KG1 (cell line): ENCODE measurements at places on chromosomes 3 and 15.
A peak's percentile ranks its signal among the peaks of the same experiment; 100 is the strongest.

GRCh38 chr3:194327218-194328052 lies 23.7 kb downstream of the CPN2 start:
- DNase-seq, result no peak

DNA sequence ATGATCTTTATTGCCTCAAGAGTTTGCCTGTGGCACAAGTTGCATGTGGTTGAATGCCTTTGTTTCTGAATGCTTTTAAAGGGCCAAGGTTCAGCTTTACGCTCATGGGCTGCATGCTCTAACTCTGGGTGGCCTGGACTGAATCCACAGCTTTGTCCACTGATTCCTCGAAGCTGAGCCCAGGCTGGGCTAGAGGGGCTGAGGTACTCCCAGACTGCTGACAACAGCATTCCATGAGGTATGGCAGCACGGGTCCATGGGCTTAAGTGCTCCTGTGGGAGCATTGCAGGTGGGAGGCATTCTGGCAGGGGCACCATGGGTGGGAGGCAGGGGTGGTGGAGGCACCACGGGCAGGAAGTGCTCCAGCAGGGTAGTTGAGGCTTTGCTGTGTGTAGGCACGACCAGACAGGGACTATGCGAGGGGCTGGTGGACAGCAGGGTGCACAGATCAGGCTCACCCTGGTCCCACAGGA lies 61.6 kb downstream of the GLCE start:
- DNase-seq, result no peak

DNA sequence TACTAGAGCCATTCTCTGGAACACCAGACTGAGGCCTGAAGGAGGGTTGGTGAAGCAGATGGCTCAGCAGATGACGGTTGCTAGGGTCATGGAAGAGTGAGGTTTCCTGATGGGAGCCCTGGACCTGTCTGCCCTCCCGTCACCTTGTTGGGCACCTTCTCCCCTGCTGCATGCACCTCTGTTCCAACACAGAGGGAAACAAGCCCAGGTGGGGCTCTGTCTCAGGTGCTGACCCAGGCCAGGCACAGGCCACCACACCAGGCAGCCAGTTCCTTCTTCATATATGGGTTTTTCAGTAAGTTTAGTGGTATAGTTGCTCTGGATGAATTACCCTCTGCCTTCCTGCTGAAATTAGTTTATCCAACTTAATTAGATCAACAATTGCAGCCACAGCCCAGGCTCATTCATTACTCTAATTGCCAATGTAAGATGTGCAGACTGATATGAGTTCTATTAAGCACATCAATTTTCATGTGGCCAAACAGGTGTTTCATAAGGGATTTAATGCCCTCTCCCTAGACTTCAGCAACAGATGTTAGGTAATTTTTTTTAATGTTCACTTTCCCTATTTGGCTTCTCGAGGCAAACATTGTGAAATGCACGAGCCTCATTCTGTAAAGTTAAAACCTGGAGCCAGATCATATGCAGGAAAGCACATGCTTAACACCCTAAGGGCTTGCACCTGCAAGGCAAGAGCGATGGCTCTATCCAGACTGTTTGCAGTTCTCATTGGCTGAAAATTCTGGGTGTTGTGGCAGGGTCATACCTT lies 174.8 kb downstream of the CHDH start:
- no peak for DNase-seq

DNA sequence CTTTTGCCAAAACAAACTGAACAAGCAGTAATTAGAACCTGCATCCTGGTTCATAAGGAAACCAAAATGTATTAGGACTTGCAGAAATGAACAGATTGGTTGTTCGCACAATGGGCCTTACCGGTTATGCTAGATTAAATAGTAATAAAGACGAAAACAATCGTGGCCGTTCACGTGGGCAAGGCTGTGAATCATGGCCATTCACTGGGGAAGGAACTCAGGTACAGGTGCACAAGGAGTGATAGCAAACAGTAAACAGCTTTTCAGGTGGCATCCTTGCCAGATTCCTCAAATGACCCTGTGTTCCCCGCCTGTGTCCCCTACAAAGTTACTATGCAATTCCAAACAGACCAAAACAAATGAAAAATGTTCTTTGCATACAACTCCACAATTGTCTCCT lies 8.2 kb downstream of the LRIG1 start:
- DNase-seq, result no peak

- DNase-seq, result no peak
Measured at GRCh38 chr15:93063796-93064690, 25.0 kb downstream of the RGMA start.

GRCh38 chr3:103976931-103977339 lies 1389.8 kb upstream of the ALCAM start:
- no peak for DNase-seq

DNA sequence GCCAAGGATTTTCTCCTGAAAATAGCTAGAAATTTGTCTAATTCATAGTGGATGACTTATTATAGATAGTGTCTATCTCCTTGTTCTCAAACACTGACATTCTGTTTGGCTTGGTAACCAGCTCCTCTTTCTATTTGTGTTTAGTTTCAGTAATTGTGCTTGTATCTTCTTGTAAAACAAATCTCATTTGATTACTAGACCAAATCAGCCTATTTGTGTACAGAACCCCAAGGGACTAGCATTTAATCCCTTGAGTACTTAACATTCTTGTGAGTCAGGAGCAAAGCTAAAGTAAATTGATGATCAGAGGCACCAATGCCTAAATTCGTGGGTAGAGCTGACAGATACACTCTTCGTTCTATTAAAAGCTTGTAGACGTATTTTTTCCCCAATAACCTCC lies 306.5 kb upstream of the SLITRK3 start:
- DNase-seq, result no peak

- DNase-seq, result no peak
Measured at GRCh38 chr3:52568069-52568468, 31.7 kb downstream of the UQCC5 start.

GRCh38 chr15:40263024-40263754 lies 19.7 kb downstream of the ANKRD63 start:
- DNase-seq, result no peak

- no peak for DNase-seq
Measured at GRCh38 chr15:34795267-34796081, at the start of gene ACTC1. ACTC1 (minus strand) TSS chr15:34795549; CDS start chr15:34794808, 741 bp downstream.

DNA sequence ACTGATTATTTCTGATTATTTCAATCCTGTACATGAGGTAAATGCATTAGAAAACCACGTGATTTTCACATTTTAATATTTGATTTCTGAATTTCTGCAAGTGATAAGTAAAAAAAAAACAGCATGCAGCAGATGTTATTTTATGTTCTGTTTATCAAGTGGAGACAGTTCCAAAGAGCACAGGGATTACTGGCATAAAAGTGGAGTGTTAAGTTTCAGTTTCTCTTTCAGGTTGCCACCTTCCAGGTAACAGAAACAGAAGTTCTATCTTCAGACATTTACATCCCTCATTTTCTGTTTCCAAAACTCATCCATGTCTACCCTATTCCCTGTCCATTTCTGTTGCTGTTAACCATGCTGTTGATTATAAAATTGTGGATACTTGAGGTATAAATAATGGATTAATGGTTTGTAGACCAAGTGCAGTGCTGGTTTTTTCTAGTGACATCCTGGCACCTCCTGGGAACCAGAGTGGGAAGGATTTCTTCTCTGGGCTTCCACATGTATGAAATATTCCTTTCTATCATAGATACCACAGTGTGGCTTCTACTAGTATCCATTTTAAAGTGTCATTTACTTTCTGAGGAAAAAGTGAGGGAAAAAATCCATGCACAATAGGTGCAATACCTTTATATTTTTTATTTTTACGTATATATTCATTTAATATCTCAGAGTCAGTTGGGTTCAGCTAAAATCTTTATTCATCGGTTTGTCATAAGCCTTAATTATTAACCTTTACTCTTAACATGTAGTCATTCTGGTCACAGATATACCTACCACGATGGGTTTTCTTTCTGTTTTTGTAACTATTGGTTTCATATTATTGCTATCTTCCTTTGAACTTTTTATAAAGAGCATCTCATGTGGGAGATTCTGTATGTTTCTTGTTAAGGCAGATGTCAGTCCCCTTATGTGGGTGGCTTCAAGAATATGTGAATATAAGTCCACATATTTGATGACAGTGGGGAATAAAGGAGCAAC lies 1010.0 kb downstream of the SQOR start:
- DNase-seq, result no peak

DNA sequence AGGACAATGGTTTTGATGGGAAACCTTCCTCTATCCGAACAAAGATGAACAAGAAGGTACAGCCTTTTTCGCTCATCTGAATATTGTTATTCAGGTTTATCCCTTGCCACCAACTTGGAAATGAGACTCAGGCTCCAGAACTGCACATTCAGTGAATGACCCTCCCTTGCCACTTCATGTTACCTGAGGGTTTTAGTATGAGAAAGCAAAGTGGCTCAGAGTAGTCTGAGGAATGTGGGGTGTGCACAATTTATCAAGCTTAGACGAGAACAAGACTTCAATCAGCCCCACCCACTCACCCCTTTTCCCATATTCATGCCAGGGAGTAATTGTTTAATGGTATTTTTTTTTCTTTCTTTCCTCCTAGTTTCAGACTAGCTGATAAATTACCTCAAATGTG lies 265.3 kb upstream of the POU1F1 start:
- DNase-seq, result no peak

- DNase-seq, result no peak
Measured at GRCh38 chr3:195849322-195850074, 37.8 kb upstream of the MUC4 start.

GRCh38 chr3:106115557-106115956 lies 246.7 kb upstream of the CBLB start:
- DNase-seq, result no peak

DNA sequence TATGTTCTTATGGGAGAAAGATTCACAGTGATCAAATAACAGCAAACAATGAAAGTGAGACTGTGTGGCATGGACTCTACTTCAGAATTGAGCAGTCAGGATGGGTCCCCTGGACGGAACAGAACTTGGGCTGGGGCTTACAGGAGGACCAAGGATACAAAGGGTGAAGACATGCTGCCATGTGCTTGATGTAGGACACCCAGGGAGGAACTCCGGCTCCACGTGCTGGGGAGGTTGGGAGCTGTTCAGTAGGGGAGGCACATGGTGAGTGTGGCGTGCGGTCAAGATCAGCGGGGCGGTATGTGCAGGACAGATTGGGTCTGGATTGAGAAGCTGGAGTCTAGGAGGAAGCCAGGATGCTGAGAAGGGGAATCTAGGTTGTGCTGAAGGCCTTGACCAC lies 32.6 kb downstream of the PPCDC start:
- no peak for DNase-seq

GRCh38 chr3:73018790-73019441 lies 22.3 kb downstream of the PPP4R2 start:
- no peak for DNase-seq

DNA sequence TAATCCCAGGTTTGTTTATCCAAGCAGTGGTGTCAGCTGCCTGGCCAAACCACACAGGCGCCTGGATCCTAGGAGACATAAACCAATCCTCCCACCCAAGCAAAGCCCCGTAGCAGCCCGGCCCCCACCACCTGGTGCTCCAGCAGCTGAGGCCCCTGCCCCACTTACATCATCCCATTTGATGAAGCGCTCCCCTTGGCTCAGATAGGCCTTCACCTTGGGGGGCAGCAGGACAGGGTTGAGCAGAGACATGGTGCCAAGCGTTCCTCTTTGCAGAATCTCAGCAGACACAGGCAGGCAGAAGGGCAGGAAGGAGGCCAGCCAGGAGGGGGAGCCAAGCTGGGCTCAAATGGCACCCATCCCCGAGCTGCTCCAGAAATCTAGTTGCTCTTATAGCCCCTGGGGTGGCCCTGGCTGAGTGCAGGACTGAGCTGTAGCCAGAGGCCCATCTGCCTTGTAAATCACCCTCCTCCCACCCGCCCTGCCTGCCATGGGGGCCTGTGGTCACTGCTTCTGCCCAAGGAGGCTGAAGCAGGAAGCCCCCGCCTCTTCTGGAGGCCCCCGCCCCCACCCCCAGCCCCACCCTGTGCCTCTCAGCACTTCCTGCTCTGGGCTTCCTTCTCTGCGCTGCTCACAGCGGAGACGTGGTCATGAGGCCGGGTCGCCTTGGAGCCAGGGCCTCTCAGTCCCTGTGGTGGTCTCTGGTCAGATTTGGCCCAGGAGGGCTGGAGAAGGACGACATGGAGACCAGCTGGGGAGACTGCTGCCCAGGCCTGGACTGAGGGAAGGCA lies at the start of gene PLCB2:
TSS of gene PLCB2 (minus strand) at position 515 of the 791 bp plus-strand sequence. CDS start at position 252, 263 bp downstream.
- DNase-seq, result peak; percentile 65

DNA sequence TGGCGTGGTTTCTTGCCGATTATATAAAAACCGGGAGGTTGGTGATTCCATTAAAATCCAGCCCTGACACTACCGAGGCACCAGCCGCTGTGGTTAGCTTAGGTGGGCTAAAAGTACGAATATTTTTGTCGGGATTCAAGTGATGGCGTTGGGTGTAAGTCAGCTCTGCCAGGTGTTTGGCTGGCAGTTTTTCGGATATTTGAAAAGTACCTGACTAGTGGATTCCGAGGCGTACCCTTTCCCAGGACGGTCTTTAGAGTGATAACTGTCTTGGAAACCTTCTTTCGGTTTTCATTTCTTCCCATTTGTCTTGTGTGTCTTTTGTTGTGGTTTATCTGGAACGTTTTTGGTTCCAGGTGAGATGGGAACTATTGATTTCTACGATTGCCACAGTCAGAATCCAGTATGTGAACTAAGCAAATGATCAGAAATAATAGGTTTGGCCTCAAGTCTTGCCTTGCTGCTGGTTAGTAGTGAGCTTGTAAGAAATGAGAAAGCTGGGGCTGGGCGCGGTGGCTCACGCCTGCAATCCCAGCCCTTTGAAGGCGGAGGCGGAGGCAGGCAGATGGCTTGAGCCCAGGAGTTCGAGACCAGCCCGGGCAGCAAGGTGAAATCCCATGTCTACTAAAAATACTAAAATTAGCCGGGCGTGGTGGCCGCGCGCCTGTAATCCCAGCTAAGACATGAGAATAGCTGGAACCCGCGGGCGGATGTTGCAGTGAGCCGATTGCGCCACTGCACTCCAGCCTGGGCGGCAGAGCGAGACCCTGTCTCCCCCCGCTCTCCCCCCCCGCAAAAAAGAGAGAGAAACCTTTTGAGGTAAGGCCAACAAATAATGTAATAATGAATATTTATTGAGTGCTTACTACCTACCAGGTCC lies 1.4 kb downstream of the FYTTD1 start:
- DNase-seq, result peak; percentile 33

- no peak for DNase-seq
Measured at GRCh38 chr3:24278543-24278942, 216.1 kb downstream of the THRB start.

GRCh38 chr3:129690406-129690805 lies 83.9 kb upstream of the PLXND1 start:
- DNase-seq, result no peak
